ENCODE measurements at places on chromosomes 12 and 14.

GRCh38 chr12:55065535-55065934 lies 45.8 kb downstream of the NEUROD4 start:
- DNase-seq, result no peak

GRCh38 chr12:122190842-122191668 lies 8.1 kb downstream of the LRRC43 start:
- DNase-seq, result peak; percentile 51

- no peak for DNase-seq
These were observed 11.7 kb downstream of the TULP3 start for GRCh38 chr12:2902272-2902880.

DNA sequence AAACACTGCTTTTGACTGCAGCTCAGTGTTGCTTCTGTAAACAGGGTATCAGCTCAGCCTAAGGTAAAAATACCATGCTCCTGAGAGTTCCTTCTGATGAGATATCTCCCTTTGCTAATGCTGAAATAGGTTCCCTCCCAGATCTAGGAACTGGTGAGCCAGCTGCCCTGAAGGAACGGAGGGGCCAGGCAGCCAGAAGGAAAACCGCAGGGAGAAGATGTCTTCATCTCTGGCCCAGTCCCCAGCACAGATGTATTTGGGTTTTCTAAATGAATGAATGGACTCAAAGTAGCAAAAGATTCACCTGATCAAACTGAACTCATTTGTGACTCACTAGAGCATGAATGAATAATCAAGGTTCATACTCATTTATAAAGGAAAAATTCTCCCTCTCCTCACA lies 247.8 kb downstream of the MSRB3 start:
- no peak for DNase-seq

DNA sequence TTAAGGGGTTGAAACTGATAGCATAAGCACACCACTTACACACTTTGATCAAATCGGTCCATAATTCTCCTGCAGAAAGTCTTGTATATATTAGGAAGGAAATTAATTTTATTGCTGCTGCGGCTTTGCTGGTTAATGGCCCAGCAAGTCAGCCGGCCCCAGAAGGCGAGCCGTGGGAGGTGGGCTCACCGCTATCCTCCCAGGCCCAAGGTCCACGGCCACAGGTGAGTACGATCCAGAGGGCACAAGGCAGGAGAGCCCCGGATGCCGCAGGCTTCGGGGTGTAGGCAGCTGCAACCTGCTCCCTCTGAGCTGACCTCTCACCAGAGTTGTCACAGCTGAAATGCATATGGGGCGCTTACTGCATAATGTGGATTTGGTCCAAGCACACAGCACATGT lies 165.7 kb downstream of the TBX5 start:
- DNase-seq, result no peak

GRCh38 chr14:97179573-97179972 lies 382.4 kb downstream of the VRK1 start:
- no peak for DNase-seq

DNA sequence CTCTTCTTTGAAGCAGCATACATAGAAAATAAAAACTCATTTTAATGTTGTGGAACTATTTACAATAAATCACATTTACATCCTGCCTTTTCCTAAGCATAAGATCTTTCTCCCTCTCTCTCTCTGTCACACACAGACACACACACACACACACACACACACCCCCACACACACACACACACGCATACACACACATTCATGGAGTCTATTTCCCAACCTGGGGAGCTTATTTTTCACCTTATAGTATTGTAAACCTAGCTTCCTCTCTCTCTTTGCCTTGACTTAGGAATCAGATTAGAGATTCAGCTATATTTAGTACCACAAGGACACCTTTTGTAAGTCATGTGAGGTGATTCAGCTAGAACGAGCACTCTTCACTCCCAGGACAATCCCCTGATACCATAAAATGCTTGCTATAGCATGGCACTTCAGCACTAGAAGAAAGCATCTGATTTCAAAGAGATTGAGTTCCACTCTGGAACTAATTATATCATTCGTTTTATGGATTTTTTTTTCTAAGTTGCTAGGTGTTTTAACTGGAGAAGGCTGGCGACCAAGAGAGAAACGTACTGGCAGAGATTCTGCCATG lies 23.6 kb downstream of the TMEM30B start:
- no peak for DNase-seq

DNA sequence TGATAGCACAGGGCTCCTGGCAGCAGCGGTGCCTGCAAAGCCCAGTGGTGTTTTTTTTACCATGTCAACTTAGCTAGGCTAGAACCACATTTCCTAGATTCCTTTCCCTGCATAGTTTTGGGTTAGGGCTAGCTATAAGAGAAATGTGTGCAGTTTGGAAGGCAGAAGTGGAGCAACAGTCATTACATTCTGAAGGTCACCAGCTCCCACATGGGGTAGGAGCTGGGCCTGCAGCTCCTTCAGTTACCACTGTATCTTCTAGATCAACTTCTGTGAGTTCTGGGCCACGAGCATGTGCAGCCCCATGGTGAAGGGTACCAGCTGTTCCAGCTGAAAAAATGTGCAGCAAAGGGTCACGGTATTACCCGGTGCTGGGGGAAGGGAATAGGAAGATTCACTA lies 2.3 kb upstream of the SLC25A3 start:
- no peak for DNase-seq

DNA sequence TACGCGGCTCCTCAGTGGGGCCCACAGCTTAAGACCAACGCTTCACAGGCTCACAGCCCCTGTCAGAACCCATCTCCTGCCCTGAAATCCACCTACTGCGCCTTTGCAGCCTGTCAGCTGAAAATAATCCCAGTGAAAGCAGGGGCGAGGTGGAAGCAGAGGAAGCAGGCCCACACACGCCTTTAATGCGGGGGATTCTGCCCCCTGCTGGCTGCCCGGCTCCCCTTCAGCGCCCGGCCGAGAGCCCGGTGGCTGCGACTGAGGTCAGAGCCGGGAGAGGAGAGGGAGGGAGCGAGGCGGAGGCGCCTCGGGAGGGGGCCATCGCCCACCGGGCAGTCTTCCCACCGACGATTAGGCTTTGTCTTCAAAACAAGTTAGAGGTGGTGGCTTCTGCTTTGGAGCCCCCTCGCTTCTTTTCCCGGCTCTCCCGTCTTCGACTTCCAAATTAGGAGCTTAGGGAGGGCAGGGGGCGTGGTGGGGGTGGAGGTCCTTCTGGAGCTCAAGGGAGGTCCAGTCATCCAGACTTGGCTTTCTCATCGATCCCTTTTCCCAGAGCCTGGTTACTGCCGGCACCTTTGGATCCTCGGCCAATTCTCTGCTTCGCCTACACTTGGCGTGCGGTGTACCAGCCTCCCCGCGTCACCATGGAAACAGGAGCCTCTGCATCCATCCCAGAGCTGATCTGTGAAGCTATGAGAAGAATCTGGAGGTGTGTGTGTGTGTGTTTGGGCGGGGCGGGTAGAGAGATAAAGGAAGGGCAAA lies 25.2 kb upstream of the RND1 start:
- DNase-seq, result peak; percentile 56

GRCh38 chr12:111584959-111585358 lies 14.2 kb downstream of the ATXN2 start:
- DNase-seq, result no peak

GRCh38 chr14:84622357-84622756 lies 907.6 kb upstream of the FLRT2 start:
- no peak for DNase-seq

DNA sequence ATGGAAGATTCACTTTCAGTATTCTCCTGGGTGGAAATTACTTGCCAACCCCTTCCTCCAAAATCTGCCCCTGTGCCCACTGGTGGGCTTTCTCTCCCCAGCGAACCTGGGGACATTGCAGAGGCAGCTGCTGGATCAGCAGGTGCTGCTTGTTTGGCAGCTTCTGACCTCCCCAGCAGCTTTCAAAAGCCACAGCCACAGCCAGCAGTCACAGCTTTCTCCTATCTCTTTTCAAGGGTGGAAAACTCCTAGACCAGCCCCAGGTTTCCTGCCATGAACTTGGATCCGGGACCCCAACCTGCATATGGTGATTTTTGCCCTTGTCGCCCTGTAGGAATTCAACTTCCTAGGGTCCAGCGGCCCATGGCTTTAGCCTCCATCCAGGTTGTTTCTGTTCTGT lies 330.8 kb downstream of the ADAMTS20 start:
- DNase-seq, result no peak

GRCh38 chr14:64363265-64363846 lies 24.8 kb upstream of the MTHFD1 start:
- no peak for DNase-seq

GRCh38 chr12:38391007-38391406 lies 74.4 kb downstream of the ALG10B start:
- no peak for DNase-seq

DNA sequence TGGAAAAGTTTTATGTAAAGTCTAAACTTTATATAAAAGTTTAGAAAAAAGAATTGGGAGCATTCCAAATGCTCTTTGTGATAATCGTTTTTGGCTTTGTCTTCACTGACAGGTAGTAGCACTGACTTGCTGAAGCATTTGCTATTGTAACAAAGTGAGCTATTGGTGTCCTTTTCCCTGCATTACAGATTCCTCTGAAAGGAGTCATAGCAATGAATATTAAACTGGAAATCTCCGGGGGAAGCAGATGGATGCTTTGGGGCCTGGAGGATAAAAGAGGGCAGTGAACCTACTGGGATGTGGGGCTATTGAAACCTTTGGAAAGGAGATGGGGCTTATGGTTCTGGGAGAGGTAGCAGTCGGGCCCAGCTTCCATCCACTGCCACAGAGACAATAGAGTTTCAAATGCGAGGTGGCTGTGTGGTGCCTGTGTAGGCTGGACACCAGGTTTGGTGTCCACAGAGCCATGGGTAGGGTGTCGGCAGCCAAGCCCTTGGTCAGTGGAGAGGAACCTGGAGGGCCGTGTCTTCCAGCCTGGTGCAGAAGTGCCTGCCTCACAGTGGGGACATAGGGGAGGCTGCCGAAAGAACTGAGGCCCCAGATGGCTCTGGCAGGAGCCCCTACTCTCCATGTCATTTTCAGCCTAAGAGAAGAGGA lies 10.1 kb downstream of the GSG1 start:
- DNase-seq, result no peak

DNA sequence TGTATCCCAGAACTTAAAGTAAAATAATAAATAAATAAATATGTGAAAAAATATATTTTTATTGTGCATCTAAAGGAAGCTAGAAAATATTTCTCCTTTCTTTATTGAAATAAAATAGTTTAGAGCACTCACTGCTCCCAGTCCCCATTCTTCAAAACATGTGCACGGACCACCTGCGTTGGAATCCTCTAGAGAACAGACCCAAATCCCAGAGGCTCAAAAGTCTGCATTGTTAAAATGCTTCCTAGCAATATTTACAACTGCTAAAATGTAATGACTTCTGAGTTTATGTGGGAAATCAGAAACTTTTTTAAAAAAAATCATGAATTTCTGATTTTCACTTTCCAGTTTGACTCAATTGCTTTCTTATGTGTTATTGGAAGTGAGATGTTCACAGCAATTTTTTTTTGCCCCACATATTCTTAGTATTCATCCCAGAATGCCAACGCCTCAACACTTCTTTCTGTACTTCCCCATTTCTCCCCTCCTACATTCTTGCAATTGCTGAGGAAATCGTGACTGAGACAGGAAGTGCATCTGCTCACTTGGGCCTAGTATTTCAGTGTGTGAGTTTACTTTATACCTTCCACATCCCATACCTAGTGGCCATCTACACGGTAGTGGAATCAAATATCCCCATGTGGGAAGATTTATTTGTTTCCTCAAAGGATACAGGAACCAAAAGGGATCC lies 116.0 kb upstream of the FLRT2 start:
- no peak for DNase-seq

GRCh38 chr14:103384450-103385151 lies 614 bp upstream of the MARK3 start:
- DNase-seq, result no peak

GRCh38 chr12:68400226-68400829 lies 68.2 kb upstream of the MDM1 start:
- no peak for DNase-seq

GRCh38 chr12:53060721-53061276 lies 10.9 kb downstream of the TNS2 start:
- DNase-seq, result no peak

- no peak for DNase-seq
These were observed 3.7 kb downstream of the PIANP start for GRCh38 chr12:6696690-6697583.

GRCh38 chr14:88706425-88706824 lies 86.3 kb downstream of the EML5 start:
- DNase-seq, result no peak

DNA sequence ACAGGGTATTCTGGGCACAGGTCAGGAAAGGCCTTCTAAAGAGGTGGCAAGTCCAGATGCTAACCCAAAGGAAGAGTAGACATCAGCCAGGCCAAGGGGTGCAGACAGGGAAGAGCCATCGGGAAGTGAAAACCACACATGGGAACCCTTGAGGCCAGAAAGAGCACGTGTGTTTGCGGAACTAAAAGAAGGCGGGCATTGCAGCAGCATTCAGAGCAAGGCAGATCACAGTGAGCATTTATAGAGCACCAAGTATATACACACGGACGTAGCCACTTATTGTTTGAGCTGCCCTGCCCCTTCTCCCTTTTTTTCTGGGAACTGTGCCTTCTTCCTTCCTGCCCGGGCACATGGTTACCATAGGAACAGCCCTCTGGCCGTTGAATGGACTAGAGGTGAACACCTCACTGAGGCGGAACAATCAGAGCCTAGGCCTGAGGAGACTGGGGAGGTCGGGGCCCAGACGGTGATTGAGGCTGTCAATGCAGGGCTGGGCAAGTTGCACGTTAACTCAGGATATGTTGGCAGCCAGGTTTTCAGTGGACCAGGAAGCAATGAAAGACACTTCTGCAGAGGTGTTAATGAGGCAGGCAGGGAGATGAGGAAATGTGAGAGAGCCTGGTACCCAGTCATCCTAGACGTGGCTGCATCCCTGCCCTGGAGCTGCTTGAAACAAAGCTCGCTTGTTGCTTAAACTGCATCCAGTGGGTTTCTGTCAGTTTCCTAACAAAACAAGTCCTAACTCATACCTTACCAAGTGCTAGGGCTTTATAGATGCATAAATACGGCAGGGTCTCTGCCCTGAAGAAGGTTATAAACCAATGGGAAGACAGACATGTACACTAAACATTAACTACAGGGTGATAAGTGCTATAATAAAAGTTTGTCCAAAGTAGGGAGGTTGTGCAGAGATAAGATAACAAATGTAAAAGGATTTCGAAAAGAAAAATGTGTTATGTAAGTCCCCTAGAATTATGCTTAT lies 34.2 kb downstream of the MOAP1 start:
- DNase-seq, result no peak

DNA sequence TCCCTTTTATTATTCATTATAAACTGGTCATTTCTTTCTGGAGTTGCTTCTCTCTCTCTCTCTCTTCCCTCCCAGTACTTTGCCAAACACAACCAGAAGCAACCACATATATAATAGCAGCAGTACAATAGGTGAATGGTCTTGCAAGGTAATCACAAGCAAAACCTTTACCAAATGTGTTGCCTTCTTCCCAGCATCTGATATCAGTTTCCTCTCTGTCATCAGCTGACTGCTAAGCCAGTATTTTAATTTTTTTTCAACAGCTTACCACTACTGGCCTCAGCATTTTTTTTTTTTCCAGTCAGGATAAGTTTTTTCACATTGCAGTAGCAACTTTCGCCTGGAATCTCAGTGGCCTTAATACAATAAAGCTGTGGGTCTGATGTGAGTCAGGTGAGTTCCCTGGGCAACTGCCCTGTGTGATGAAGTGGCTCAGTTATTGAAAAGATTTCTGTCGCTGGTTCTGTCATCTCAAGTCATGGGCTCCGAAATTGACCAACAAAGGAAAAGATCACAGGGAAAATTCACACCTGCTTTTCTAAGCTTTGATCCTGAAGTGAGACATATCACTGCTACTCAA lies 282.5 kb upstream of the AMIGO2 start:
- no peak for DNase-seq
